ENCODE measurements at places on chromosomes 3 and 15.

DNA sequence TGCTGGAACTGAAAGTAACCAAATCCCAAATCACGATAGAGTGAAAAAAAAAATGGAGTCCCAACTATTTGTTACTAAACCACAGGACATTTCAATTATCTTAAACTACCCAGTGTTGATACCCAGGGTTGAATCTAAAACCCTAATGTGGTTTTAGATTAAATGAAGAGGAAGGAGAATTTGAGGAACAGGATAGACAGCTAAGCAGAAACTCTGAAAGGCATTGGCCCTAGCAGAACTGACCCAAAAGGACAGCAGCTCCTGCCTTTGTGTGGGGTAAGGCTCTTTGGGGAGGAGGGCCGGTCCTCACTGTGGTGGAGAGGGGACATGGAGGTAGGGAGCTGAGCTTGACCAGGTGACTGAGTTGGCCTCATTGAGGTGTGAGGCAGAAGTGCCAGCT is 30.7 kb upstream of the SNRK start:
- DNase-seq: no peak

DNA sequence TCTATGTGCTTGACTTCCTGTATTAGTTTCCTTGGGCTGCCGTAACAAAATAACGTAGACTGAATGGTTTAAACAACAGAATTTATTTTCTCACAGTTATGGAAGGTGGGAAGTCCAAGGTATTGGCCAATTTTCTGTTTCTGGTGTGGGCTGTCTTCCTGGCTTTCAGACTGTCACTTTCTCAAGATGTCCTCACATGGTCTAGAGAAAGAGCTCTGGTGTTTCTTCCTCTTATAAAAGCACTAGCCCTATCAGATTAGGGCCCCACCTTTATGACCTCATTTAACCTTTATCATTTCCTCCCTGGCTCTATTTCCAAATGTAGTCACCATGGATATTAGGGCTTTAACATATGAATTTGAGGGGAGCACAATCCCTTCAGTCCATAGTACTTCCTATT is 54.6 kb downstream of the SPRED1 start:
- no peak for DNase-seq

DNA sequence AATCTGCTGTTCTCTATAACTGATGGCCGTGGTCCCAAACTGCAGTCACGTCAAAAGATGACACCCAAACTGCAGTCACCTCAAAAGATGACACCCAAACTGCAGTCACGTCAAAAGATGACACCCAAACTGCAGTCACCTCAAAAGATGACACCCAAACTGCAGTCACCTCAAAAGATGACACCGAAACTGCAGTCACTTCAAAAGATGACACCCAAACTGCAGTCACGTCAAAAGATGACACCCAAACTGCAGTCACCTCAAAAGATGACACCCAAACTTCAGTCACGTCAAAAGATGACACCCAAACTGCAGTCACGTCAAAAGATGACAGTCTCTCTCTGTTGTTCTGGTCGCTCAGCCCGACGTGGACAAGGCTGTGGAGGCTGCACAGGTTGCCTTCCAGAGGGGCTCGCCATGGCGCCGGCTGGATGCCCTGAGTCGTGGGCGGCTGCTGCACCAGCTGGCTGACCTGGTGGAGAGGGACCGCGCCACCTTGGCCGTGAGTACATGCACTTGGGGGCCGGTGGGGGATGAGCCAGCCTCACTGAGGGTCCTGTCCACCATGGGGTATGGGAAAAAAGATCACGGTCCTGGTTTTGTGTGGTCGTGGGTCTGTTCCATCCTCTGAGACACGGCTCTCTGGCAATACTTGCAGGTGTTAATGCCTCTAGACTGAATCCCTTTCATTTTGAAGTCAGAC is 7.7 kb downstream of the ALDH1A3 start:
- DNase-seq: no peak

- peak; percentile 74 for DNase-seq
Measured at GRCh38 chr15:73240866-73241499, 127.8 kb downstream of the HCN4 start.

DNA sequence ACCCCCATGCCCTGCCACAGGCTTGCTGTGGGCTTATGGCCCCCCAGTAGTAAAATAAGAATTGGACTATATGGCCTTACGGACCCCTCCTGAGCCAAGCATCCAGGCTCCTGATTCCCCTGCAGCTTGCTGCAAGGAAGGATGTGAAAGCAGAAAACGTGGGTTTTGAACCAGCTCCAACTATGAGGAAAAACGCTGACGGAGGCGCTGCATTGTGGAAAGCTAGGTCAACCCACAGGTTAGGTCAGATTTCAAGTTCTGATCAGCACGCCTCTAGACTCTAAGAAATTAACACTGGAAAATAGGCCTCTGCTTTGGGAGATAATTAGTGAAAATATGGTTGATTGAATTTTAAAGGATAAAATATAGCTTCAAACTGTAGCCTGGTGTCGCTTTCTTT is 195.4 kb upstream of the HES1 start:
- no peak for DNase-seq

DNA sequence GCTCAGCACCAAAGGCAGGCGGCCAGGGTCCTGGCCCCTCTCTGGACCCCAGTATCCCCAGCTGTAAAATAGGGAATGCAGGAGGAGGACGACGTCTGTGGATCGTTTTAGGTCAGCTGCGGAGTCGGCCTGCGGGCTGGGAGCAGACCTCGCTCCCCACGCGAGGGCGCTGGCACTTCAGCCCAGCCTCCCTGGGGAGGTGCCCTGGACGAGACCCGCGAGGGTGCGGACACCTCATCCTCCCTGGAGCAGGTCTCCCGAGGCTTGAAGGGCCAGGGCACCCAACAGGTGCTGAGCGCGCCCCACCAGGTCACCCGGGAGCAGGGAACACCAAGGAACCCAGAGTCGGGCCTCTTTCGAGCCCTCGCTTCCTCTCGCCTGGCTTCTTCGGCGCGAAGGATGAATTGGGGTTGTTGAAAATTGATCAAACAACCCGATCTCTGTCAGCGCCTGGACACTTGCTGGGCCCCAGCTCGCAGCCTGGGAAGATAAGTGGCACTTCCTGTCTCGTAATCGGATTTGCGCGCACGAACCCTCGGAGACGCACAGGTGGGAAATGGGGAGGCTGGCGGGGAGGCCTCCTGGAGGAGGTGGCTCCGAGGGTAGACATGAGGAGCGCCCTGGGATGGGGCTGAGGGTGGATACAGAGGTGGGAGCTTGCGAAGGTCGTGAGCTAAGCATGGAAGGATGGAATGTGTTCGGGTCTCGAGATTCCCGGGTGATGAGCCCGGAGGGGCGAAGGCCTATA is 588 bp upstream of the VIPR1 start:
- DNase-seq: peak; percentile 73

GRCh38 chr3:116671151-116671550 is 38.4 kb upstream of the TUSC7 start:
- DNase-seq: no peak

GRCh38 chr15:92663250-92663951 is 7.8 kb upstream of the FAM174B start:
- DNase-seq: no peak

DNA sequence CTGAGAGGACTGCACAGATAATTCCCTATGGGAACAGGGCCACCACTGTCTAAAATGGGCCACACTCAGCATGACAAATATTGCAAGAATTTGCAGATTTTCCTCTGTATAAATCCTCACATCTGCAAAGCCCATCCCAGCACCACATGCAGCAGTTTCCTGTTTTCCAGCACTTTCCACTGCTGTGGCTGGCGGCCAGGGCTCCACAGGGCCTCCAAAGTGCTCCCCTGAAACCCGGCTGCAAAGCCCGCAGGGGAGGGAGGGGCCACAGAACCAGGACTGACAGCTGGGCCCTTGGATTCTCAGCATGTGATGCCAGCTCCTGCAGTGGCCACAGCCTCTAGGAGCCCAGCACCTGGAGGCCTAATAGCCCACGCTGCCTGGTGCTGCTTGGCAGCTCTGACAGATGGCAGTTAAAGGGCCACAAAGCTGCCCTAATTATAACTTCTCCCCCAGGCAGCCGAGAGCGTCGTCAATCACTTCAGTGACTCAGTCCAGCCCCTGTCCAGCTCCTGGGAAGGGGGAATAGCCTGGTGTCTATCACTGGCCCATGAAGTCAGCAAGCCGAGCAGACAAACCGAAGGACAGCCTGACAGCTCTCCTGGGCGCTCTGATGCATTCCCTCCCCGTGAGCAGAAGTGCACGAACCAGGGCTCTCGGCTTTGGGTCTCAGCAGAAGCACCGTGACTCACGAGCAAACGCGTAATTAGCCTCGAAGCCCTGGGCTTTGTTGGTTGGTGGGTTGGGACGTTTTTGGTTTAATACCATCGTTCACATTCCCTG is 4.7 kb downstream of the LRRC15 start:
- no peak for DNase-seq

DNA sequence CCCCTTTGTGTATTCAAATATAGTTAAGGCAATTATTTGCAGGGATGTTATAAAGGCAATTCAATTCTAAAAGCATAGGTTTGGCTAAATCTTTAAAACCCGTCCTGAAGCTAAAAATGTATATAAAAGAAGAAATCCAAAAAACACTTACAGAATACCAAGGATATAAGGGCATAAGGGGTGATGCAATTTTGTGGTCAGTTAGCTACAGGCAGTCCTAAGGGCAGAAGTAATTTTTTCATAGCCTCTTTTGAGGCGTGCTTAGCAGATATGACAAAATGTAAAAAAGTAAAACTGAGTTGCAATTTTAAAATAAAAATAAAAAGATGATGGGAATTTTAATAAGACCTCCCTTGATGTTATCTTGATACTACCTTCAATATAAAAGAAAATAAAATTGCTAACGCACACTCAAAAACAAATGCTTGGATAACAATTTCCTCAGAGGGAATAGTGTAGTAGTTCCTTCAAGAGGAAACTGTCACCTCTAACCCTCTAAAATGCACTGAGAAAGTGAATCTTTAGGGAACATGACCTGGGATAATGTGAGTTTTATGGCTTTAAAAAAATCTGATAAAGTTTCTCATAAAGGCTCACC is 104.2 kb downstream of the MYH15 start:
- no peak for DNase-seq
